Left renal cortex interstitium (tissue), 4 donors: ENCODE measurements at places on chromosomes 2 and 18.

- DNase-seq: no peak
These were observed 945.0 kb downstream of the SLC4A3 start for GRCh38 chr2:220572385-220572784.

DNA sequence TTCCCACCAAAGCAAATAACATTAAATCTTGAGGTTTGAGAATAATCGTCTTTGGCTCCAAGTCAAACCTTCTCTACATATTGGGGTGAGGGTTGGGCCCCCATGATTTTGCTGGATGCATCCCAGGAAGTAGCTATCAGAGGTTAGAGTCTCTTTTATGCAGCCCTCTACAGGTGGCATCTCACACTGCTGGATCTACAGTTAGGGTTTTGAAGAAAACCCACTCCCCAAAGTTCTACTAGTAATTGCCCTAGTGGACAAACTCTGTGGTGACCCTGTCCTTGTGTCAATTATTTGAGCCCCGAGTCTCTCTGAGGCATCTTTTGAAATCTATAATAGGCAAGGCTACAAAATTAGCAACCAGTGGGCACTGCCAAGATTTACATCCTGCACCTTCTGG lies 15.0 kb upstream of the REG1A start:
- no peak for DNase-seq

- DNase-seq: no peak
These were observed 129.8 kb downstream of the CTIF start for GRCh38 chr18:48668466-48669179.

GRCh38 chr2:233116946-233117345 lies 56.8 kb downstream of the INPP5D start:
- no peak for DNase-seq

DNA sequence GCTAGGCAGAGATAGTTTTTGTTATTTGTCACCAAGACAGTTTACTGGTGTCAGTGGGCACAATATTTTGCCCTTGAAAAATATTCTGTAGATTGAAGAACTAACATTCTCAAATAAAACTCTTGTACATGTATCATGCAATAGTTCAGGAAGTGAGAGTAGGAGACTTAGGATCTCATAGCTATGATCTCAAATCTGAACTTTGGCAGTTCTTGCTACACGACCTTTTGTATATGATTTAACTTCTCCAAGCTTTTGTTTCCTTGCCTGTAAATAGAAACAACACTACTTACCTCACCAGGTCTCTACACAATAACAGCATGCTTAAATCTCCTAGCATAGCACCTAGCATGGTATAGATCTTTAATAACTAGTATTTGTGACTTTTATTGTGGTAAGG lies 219.9 kb downstream of the ICOS start:
- no peak for DNase-seq

DNA sequence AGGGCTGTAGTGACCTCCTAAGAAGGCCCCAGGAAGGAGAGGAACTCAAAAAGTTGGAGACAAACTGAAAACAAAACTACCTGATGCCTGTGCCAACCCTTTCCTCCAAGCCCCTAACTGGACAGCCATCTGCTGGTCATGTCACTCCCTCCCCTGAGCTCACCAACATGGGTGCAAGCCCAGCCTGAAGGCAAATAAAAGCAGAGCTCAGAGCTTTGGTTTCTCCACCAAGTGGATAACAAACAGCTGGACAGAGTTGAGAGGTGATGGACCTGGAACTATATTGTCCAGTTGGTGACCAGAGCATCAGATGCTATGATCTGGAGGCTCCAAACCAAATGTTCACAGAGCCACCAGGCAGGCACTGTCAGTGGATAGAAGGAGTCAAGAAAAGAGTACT lies 34.6 kb upstream of the MAL start:
- DNase-seq: no peak

DNA sequence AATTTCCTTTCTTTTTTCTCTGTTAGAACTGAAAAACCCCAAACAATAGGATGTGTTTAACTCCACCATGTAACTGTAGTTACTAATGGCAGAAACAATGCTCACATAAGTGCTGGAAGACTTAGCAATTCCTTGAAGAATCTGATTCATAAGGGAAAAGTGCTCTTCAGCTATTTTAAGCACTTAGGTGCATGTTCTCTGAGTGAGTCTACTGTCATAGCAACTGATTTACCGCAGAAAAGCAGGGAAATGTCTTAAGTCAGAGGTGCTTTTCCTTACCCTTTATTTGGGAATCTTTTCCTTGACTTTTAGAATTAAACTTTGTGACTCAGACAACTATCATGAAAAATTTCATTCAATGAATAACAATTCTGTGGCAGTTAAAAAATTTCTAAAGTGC lies 65.4 kb upstream of the NABP1 start:
- no peak for DNase-seq

GRCh38 chr2:152729844-152730243 lies 11.4 kb downstream of the ARL6IP6 start:
- no peak for DNase-seq

DNA sequence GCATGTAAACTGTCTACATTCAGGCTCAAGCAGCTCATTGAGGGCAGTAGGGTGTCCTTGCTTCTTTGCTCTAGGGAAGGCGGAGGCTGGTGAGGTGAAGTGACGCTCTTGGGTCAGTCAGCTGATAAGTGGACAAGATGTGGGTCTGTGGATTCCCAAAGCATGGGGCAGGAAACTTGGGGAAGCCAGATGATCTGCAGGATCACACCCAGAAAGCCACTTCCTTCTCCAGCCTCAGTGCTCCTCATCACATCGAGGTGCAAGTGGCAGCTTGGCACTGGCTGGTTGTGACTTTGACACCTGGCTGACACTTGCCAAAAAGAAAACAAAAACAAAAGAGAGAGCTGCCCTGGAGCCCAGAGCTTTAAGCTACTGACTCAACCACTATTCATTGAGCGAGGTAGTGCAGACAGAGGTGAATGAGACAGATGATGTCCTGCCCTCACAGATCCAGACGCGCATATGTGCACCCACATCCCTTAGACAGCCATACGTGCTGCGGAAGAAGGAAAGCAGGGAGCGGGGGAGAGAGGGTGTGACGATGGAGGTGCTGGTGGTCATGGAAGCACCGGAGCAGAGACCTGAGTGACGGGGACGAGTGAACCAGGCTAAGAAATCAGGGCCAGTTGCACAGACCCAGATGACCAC lies 3.1 kb upstream of the CIB4 start:
- DNase-seq: no peak

GRCh38 chr2:172366596-172367150 lies 60.7 kb upstream of the ITGA6 start:
- no peak for DNase-seq

GRCh38 chr18:35355140-35355618 lies 11.0 kb upstream of the ZNF24 start:
- DNase-seq: no peak

GRCh38 chr2:145958611-145959010 lies 1438.7 kb upstream of the ZEB2 start:
- no peak for DNase-seq

- DNase-seq: no peak
These were observed 458.3 kb upstream of the SLC14A2 start for GRCh38 chr18:45156946-45157345.

GRCh38 chr2:213491376-213491775 lies 207.1 kb downstream of the SPAG16 start:
- DNase-seq: no peak

- no peak for DNase-seq
These were observed 32.9 kb upstream of the EDAR start for GRCh38 chr2:109021895-109022300.

DNA sequence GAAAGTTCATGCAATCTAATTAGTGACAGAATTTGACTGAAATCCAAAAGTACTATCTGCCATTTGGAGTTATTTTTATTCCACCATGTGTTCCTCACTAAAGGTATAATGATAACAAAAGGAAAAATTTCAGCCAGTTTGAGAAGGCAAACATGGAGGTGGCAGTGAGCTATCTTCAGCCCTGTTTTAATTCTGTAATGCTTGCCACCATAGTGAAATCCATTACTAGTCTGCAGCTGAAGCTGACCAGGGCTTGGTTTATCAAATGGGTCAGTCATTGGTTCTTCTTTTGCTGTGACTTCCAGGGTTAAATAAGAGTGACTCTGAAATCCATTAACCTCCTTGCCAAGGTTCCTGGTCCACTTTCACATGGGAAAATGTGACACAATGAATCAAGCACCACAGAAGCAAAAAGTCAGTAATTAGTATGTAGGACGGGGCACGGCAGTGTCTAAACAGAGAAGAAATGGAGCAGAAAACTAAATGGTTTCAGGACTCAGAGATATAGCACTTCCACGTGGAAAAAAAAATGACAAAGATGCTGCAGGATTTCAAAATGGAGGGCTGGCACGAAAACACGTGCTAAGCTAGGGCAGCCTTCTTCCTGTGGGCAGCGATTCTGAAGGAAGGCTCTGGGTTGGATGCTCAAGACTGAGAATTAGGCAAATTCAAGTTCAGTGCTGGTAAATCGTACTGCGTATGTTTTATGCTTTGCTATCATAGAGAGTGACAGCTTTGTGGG lies 87.2 kb downstream of the EPHA4 start:
- no peak for DNase-seq

GRCh38 chr2:33958591-33958990 lies 359.5 kb upstream of the FAM98A start:
- no peak for DNase-seq
